AG10803 (cell line): ENCODE measurements at places on chromosomes 2 and 18.

- peak; percentile 75 for DNase-seq
Observed at GRCh38 chr2:201768918-201769317, 11.8 kb downstream of the ALS2 start.

DNA sequence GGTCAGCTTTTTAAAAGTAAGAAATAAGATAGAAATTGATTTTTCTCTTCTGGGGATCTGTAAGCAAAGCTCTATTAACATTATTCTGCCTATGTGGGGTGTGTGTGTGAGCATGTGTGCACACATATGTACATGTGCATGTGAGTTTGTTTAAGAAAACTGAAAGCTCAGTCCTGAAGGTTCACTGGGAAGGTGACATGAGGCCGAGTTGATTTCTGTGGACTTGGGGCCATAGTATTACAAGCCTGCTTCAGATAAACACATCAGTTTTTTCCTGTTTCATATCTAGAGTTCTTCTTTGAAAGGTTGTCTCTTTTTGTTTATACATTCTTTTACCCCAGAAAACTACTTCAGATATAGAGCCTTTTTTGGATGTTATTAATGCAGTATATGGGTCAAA is 83.4 kb downstream of the SERPINB8 start:
- DNase-seq = no peak

DNA sequence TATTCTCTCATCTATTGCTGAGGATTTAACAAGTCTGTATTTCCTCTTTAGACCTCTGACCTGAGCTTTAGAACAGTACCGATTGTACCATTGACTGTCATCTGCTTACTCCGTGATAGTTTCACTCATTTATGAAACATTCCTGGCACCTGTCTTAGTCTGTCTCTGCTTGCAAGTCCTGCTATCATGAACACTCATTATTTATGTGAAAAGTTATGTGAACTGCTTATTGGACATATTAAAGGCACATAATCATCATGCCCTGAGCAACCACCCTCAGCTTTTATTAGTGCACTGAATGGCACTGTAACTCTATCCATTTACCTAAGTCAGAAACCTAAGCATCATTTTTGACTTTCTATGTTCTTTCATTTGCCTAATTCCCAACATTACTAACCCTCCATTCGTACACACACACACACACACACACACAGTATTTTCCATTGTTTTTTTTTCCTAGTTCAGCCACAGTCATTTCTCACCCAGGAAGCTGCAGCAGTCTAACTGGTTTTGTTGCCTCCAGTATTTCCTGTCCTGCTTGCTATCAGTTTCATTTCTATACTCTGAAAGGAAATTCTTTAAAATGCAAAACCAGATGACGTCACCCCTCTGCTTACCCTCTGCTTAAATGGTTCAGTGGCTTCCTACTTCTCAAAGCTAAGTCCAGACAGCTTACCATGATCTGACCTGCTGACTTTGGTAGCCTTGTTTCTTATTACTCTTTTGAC is 146.1 kb downstream of the HAUS1 start:
- DNase-seq = peak; percentile 67

GRCh38 chr2:148527488-148528340 is 116.8 kb upstream of the EPC2 start:
- DNase-seq = no peak

DNA sequence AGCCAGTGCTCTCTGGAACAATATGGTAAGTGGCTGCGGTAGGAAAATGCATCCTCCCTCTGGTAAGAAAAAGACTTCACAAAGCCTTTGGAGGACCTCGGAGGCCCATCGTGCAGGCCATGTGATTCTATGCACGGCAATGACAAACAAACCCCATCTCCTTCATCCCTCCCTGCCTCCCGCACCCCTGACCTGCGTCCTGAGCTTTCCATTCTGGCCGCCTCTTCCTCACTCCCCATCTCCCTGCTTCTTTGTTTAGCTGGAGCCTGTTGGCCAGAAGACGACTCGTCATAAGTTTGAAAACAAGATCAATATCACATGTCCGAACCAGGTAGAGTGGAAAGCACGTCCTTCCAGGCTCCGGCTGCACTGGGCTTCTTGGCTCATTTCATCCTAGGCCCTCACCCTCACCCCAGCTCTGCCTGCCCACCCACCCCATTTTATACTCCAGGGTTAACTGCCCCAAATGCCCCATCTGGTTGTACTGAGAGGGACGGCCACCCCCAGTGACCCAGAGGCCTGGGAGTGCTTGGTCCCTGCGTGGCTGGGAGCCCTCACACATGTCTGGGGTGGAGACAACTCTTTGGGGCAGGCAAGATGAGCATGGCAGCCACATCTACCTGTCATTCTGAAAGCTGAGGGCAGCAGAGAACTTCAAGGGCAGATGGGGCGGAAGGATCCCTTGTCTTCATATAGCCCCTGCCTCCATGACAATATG is 94.0 kb downstream of the PLB1 start:
- DNase-seq = no peak

- DNase-seq = no peak
Observed at GRCh38 chr2:132429351-132429750, 12.7 kb downstream of the GPR39 start.

DNA sequence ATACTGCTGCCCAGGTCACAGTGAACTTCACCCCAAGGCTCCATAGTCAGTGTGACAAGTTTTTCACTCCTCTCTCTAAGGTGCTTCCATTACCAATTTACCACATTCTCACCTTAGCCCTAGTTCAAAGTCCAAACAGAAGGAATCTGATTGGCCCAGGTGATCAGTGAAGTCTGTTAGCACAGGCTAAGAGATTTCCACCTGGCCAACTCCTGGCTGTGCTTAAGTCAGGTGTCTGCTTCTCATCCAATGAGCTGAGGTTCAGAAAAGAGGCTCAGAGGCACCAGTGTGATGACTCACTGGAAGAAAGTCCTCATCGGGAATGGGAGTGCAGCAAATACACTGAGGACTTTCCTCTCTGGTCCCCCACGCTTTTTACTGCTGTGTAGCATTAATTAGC is 164.4 kb upstream of the MGAT5 start:
- no peak for DNase-seq

- no peak for DNase-seq
Observed at GRCh38 chr2:190094316-190094871, 31.9 kb upstream of the MSTN start.

- no peak for DNase-seq
Observed at GRCh38 chr2:120473522-120474271, 127.8 kb downstream of the INHBB start.

DNA sequence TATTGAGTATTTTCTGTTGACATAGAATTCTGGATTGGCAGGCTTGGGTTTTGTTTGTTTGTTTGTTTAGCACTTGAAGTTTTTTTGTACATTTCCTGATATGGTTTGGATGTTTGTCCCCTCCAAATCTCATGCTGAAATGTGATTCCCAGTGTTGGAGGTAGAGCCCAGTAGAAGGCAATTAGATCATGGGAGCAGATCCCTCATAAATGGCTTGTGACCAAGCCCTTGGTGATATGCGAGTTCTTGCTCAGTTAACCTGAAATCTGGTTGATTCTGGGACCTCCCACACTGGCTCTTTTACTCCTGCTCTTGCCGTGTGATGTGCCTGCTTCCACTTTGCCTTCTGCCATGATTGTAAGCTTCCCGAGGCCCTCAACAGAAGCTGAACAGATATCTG is 98.0 kb downstream of the PTPN4 start:
- DNase-seq = no peak

DNA sequence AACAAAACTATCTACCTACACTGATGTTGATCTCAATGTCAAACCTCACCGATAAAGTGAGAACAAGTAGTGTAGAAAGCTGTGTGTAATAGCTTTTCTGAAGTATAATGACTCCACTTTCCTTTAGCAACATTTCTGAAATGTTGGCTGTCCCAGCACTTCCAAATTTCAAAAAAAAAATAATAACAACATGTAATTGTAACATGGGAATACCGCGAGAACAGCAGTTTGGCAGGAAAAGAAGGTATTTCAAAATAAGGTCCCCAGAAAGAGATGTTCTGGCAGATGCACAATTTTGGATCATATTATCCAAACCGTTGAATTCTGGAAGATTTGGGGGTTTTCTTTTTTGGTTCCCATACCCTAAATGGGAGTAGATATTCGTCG is 352.0 kb downstream of the ARHGAP15 start:
- peak; percentile 8 for DNase-seq

- DNase-seq = no peak
Observed at GRCh38 chr2:34664266-34664665, 1065.2 kb upstream of the FAM98A start.

GRCh38 chr18:65852273-65852672 is 101.5 kb downstream of the CDH7 start:
- DNase-seq = no peak

- no peak for DNase-seq
Observed at GRCh38 chr2:54638774-54639187, 84.7 kb upstream of the EML6 start.

GRCh38 chr2:33529771-33530481 is 53.5 kb downstream of the RASGRP3 start:
- peak; percentile 99 for DNase-seq

GRCh38 chr18:41703744-41704530 is 251.1 kb upstream of the PIK3C3 start:
- DNase-seq = peak; percentile 3

GRCh38 chr18:70493461-70493860 is 204.6 kb downstream of the SOCS6 start:
- no peak for DNase-seq

GRCh38 chr2:101741775-101742520 is 44.4 kb downstream of the MAP4K4 start:
- no peak for DNase-seq

- no peak for DNase-seq
Observed at GRCh38 chr2:97936199-97936598, 59.5 kb downstream of the TMEM131 start.

DNA sequence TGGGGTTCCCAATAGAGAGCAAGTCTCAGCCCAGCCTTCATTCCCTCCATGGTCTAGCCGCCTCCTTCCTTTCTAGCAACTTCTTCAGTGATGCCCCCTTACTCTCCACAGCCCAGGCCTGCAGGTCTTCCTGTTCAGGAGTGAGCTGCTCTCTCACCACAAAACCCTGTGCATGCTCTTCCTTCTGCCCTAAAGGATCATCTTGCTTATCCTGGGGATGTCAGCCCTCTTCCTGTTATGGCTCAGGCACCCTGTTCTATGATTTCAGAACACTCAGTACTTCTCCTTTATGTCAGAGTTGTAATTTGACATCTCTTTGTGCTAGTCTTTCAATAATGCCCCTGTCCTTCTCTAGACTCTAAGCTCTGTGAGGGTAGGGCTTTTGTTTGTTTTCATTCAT is 19.4 kb downstream of the TMEM178A start:
- DNase-seq = no peak

GRCh38 chr18:48834413-48835031 is 116.2 kb downstream of the SMAD7 start:
- DNase-seq = peak; percentile 90

- no peak for DNase-seq
Observed at GRCh38 chr2:75571730-75572430, 11.1 kb upstream of the EVA1A start.

- no peak for DNase-seq
Observed at GRCh38 chr2:136651456-136652010, 113.8 kb upstream of the THSD7B start.

GRCh38 chr2:118525346-118525745 is 322.1 kb downstream of the EN1 start:
- DNase-seq = no peak

DNA sequence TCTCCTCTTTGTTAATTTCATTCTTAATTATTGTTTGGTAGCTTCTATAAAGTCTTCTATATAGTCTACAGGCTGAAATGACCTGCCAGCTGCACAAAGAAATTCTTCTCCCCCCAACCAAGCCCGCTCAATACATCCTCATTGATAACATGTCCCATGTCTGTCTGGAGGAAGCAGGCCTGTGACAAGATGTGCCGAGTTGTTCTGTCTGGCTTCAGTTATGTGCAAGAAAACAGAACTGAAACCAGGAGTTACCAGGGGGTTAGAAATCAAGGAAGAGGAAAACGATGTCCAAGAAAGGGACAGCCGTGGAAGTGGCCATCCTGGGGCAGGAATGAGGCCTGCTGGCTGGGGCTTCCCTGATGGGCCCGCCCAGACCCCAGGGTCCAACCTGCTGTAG is 57.6 kb downstream of the MTCL1 start:
- DNase-seq = no peak

GRCh38 chr2:156083763-156084493 is 248.6 kb downstream of the NR4A2 start:
- DNase-seq = no peak

DNA sequence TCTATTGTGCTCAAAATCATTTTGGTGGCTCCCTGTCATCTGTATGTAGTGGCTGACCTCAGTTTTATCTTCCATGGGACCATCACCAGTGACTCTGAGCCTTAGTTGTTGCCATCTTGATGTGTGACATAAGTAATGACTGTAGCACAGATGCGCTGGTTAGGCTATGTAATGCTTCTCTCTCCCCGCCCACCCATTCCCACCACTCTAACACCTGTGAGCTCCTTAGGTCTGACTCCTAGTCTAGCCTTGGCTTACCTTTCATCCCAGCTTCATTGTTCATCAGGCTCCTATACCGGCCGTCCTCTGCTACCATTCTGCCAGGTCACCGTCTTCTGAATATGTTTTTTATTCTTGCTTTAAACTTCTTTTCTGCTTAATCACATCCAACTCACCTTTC is 17.2 kb downstream of the MYO1B start:
- DNase-seq = no peak

DNA sequence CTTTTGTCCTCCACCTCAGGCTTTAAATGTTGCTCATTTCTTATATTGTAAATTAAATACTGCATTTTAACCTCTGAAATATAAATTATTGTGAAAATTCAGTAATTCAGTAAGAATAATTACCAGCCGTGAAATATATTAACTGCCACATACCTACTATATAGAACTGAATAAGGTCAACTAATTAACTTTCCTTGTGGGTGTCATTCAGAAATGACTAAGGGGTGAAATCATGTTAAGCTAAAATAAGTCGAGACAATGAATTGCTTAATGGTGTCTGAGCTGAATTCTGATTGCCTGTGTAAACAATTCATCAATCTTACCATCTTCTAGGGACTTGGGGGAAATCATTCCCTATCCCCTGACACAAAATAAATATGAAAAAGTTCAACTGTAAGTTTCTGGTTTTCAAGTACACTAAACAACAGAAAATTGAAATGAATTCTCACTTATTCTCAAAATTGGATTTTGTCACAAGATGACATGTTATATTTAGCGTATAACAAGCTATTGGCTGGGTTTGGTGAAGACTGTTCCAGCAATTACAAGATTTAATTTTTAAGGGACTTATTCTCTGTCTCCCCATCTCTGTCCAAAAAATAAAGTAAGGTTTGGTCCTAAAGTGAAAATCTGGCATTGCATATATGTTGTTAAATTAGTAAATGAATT is 255.1 kb downstream of the METTL4 start:
- DNase-seq = no peak

GRCh38 chr2:45575881-45576280 is 35.2 kb downstream of the SRBD1 start:
- DNase-seq = no peak

- no peak for DNase-seq
Observed at GRCh38 chr2:167331636-167332232, 443.5 kb downstream of the XIRP2 start.

DNA sequence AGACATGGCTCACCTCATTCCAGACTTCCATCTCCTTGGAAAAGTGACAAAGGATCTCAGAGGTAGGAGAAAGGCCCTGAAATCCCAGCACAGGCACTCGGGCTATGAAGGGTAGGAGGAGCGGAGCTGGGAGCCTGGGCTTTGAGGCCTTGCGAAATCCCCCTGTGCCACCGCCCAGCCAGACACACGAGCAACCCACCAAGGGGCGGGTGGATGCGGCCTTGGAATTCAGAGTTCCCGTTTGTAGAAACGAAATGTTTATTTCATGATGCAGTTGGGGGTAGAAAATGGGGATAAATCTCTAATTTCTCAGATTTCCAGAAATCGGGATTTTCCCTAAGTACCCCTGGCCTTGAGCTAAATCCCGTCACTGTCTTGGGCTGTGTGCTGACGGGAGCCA is 177.1 kb upstream of the HDAC4 start:
- no peak for DNase-seq
